Glutamatergic neuron (in vitro differentiated cells): ENCODE measurements at places on chromosomes 5 and 9.

GRCh38 chr9:124349675-124350493, 65.4 kb downstream of the PSMB7 start:
- DNase-seq: no peak
- H3K27me3 ChIP-seq: peaks cover 10% of the 10 kb centered on the region
- no peaks in the 10 kb centered on the region for H3K36me3 ChIP-seq
- peak overlapping the region; percentile 37 for H3K4me3 ChIP-seq
- H3K4me1 ChIP-seq: peaks cover 37% of the 10 kb centered on the region

GRCh38 chr9:109585796-109586195, 87.7 kb upstream of the PTPN3 start:
- DNase-seq: no peak
- peaks cover 9% of the 10 kb centered on the region for H3K36me3 ChIP-seq
- peaks cover 3% of the 10 kb centered on the region for H3K27me3 ChIP-seq
- H3K27ac ChIP-seq: no peak overlapping the region

DNA sequence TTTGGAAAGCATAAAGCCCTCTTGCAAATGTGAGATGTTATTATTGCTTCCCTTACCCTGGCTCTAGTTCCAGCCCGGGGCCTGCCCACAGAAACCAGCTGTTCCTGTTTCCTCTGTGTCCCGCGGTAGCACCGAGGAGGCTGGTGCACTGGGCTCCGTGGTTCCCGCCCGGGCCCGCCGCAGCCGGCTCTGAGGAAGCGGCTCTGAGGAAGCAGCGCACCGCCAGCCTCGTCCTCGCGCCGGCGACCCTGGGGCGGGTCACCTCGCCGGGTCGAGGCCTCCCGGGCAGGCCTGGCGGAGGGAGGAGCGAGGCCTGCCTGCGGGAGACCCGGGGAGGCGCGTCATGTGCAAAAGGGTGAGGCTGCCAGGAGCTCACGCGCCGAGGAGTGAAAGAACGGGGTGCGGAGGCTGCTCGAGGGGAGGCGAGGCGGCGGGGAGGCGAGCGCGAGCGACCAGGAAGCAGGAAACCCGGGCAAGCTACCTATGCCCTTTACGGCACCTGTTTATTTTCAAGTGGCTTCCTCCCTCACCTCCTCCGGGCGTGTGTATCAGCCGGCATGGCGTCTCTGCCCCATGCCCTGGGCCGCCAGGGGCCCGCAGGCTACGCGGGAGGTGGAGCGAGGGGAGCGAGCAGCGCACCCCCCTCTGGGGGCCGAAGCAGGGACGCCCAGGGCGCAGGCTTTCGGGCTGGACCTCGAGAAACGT, 61.3 kb upstream of the MEGF10 start:
- H3K27ac ChIP-seq: no peak overlapping the region
- H3K27me3 ChIP-seq: peaks cover 8% of the 10 kb centered on the region
- H3K4me1 ChIP-seq: no peaks in the 10 kb centered on the region

GRCh38 chr9:74479711-74480110, 17.4 kb upstream of the RORB start:
- peaks cover 16% of the 10 kb centered on the region for H3K36me3 ChIP-seq
- H3K4me1 ChIP-seq: peaks cover 2% of the 10 kb centered on the region
- H3K4me3 ChIP-seq: no peak overlapping the region
- no peak for DNase-seq
- H3K27me3 ChIP-seq: peaks cover 3% of the 10 kb centered on the region
- H3K27ac ChIP-seq: no peak overlapping the region

DNA sequence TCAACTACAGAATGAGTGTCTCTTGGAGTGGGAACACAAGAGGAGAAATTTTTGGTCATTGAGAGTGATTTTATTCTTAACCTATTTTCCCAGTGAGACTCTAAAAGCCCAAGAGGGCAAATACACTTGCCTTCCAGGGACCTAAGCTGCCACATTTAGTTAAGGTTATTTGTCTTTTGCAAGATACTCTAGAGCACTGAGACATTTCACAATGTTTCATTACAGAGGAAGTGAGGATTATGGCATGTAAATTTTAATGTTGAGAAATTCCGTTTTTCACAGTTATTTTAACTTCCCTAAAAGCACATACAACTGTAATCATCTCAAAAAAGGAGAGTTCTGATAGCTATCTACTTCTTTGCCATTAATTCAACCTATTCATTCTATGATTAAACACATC, 38.7 kb upstream of the RAB3C start:
- no peak for DNase-seq
- no peak overlapping the region for H3K4me3 ChIP-seq
- no peaks in the 10 kb centered on the region for H3K4me1 ChIP-seq
- H3K36me3 ChIP-seq: no peaks in the 10 kb centered on the region

GRCh38 chr9:100587375-100587774, 9.5 kb downstream of the CAVIN4 start:
- H3K4me1 ChIP-seq: no peaks in the 10 kb centered on the region
- H3K27ac ChIP-seq: peak overlapping the region; percentile 50
- H3K27me3 ChIP-seq: peaks cover 4% of the 10 kb centered on the region
- DNase-seq: no peak
- no peak overlapping the region for H3K4me3 ChIP-seq

DNA sequence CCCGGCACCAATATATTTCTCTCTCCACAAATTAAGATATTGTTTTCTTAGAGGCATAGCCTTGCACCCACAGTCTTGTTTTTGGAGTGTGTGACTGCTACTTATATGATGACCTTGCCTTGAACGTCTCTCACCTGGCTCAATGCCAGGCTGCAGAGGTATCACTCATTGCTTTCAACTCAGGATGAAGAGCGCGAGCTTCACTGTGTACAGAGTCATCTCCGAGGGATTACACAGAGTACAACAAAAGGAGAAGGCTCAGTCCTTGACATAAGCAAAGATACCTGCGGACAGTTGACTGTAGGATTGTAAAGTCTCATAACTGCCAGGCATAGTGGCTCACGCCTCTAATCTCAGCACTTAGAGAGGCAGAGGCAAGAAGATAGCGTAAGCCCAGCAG, 53.8 kb downstream of the CD180 start:
- no peak for DNase-seq
- no peaks in the 10 kb centered on the region for H3K27me3 ChIP-seq
- no peaks in the 10 kb centered on the region for H3K36me3 ChIP-seq
- no peak overlapping the region for H3K27ac ChIP-seq
- no peak overlapping the region for H3K4me3 ChIP-seq

DNA sequence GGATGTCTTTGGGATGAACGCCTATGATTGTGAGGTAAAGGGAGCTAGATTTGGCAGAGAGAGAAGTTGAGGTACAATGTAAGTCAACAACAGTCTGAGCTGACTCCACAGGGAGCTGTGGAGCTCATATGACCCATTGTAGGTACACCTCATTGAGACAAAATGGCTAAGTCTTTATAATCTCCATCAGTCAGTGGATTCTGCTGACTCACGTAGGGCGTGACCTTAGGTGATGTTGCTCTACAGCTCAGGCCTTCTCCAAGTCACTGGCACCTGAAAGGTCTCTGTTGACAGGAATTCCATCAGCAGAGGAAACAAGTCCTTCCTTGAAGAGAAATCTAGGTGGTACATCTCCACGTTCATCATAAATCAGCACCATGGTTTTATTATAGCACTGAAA, 118.2 kb upstream of the PRR16 start:
- peaks cover 5% of the 10 kb centered on the region for H3K36me3 ChIP-seq
- H3K4me3 ChIP-seq: no peak overlapping the region
- H3K27ac ChIP-seq: no peak overlapping the region
- H3K27me3 ChIP-seq: no peaks in the 10 kb centered on the region

DNA sequence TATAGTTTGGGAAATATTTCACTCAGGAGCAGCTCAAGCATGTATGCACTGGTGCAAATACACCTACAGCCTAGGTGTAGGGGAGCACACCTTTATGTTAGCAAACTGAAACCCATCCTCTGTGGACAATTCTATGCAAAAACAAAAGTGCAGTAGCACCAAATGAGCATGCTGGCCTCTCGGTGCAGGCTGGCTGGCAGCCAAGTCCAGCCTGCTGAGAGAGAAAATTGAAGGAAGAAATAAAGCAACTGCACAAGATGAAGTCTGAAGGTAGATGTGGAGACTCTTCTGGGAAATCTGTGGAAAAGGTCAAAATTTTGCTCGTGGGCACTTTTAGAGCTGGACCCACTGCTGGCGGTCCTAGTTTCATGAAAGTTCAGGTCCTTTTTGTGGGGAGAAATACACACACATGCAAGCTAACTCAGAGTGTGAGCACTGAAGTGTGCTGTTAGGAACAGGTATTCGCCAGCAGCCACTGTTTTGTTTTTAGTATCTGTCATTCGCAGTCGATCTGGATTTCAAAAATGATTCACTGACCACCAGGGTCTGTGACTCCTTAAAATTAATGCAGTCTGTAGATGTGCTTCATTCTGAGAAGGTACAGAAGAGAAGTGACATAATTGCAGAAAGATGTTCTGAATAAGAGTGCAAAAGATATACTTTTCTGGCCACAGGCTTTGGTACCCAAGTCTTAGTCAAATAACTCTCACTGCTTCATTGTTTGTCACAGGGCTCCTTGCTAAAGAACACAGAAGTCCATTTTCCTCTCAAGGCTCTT, 281.7 kb downstream of the PARP8 start:
- H3K4me3 ChIP-seq: no peak overlapping the region
- H3K27me3 ChIP-seq: no peaks in the 10 kb centered on the region
- H3K27ac ChIP-seq: no peak overlapping the region
- DNase-seq: no peak
- H3K4me1 ChIP-seq: no peaks in the 10 kb centered on the region

GRCh38 chr9:107249131-107249533, 33.9 kb upstream of the RAD23B start:
- no peak overlapping the region for H3K4me3 ChIP-seq
- no peak for DNase-seq
- H3K27me3 ChIP-seq: no peaks in the 10 kb centered on the region
- peaks cover 10% of the 10 kb centered on the region for H3K4me1 ChIP-seq
- H3K36me3 ChIP-seq: no peaks in the 10 kb centered on the region
- no peak overlapping the region for H3K27ac ChIP-seq

GRCh38 chr9:126682113-126682810, 68.5 kb downstream of the LMX1B start:
- H3K36me3 ChIP-seq: peaks cover 12% of the 10 kb centered on the region
- peaks cover 47% of the 10 kb centered on the region for H3K27me3 ChIP-seq
- DNase-seq: no peak
- no peak overlapping the region for H3K27ac ChIP-seq

DNA sequence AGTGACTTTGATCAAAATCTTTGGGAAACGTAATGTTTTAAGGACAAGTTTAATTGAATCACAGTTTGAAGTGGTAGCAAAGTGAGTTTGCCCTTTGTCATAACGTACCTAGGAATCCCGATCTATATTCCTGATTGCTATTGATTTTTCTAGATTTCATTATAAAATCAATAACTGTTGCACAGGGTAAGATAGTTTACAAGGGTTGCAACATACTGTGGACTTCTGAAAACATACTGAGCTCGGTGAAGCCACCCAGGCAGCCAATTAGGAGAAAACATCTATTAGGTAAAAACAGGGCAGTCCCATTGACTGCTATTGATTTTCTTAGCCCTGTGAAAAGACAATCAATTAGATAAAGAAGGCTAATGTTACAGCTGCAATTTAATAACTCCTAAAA, 659.9 kb downstream of the ISL1 start:
- H3K4me1 ChIP-seq: peaks cover 9% of the 10 kb centered on the region
- H3K27ac ChIP-seq: no peak overlapping the region
- H3K4me3 ChIP-seq: no peak overlapping the region
- no peaks in the 10 kb centered on the region for H3K27me3 ChIP-seq
- no peak for DNase-seq

- H3K4me1 ChIP-seq: no peaks in the 10 kb centered on the region
- no peak overlapping the region for H3K27ac ChIP-seq
- no peaks in the 10 kb centered on the region for H3K27me3 ChIP-seq
- DNase-seq: no peak
These were observed 75.9 kb upstream of the SELENOP start for GRCh38 chr5:42887575-42887974.

DNA sequence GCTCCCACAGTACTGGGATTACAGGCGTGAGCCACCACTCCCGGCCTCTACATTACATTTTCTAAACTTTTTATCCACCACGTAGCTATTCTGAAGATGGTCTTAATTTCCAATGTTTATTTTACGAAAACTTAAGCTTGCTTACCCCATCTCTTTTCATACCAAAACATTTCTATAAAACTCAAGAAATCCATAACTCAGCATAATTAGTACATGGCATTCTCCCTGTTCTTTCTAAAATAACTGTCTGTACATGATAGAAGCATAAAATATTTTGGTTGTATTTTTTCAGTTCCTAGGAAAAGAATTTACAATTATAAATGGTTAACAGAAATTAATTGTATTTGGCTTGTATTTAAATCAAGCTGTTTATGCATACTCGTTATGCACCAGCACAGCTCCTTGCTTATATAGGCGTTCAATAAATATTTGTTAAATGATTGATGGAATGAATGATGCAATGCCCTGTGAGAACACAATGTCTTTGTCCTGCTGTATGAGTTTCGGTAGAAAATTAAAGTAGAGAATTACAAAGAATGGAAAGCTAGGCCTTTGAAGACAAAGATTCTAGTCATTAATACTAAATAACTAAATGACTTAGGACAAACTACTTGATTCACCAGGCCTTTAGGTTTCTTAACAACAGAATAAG, 384.2 kb downstream of the EFNA5 start:
- no peak overlapping the region for H3K4me3 ChIP-seq
- no peak for DNase-seq
- no peak overlapping the region for H3K27ac ChIP-seq
- H3K36me3 ChIP-seq: no peaks in the 10 kb centered on the region
- H3K4me1 ChIP-seq: no peaks in the 10 kb centered on the region

GRCh38 chr5:27242258-27242626, 203.9 kb upstream of the CDH9 start:
- H3K27me3 ChIP-seq: no peaks in the 10 kb centered on the region
- H3K27ac ChIP-seq: no peak overlapping the region
- no peaks in the 10 kb centered on the region for H3K36me3 ChIP-seq
- H3K4me1 ChIP-seq: no peaks in the 10 kb centered on the region
- DNase-seq: no peak
